ENCODE measurements at places on chromosomes 12 and 14.

GRCh38 chr14:93832081-93832480 is 43.8 kb upstream of the PRIMA1 start:
- DNase-seq = no peak

DNA sequence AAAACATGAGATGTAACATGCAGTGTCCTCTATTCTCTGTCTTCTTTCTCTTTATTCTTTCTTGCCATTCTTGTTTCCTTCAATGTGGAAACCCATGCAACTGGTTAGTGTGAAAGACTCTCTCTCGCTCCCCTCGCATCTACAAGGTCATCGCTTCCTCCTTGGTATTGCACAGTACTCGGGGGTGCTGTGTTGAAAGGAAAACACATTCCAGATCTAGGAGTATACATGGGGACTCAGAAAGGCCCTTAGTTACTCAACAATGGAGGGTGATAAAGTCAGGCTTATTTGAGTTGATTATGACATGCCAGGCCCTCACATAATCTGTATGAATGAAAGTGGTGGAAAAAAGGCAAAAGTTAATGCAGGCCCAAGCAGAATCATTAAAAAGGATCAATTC is 75.5 kb upstream of the OVCH1 start:
- DNase-seq = no peak

- peak; percentile 68 for DNase-seq
These were observed at the start of gene ATL1 for GRCh38 chr14:50559990-50560930. TSS of gene ATL1 (plus strand) at chr14:50560145. CDS start at chr14:50560266, 121 bp downstream.

- no peak for DNase-seq
These were observed 41.5 kb upstream of the FICD start for GRCh38 chr12:108473400-108474055.

DNA sequence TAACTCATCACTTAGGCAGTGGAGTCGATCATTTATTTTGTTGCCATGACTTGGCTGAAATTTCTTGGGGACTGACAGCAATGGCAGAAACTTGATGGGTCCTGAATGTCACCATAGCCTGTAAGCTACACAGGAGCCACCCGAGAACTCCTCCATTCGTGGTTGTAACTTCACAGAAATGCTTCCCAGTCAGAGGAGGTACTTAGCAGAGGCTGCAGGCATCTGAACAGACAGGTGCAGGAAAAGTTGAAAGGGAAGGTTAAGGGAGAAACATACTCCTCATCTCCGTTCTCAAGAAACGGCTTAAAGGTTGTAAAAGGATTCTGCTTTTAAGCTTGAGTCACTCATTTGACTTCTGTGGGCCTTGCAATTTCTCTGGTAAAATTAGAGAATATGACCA is 47.7 kb downstream of the ETV6 start:
- DNase-seq = no peak

GRCh38 chr12:59657266-59657665 is 61.4 kb downstream of the SLC16A7 start:
- DNase-seq = peak; percentile 55

DNA sequence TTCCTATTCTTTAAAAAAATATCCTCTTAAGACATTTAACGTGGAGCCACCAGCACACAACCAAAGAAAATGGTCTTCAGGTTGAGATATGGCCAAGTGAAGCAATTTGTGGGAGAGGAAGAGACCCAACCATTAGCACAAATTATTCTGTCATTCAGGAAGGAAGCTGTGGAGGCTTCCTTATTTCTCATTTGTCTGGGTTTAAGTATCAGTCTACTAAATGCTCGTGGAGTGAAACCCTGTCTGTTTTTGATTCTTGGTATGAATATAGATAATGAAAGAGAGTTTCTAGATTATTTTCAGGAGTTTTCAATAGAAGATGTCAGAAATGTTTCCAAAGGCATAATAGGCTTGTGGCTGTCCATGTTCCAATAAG is 125.1 kb downstream of the GPR65 start:
- no peak for DNase-seq

DNA sequence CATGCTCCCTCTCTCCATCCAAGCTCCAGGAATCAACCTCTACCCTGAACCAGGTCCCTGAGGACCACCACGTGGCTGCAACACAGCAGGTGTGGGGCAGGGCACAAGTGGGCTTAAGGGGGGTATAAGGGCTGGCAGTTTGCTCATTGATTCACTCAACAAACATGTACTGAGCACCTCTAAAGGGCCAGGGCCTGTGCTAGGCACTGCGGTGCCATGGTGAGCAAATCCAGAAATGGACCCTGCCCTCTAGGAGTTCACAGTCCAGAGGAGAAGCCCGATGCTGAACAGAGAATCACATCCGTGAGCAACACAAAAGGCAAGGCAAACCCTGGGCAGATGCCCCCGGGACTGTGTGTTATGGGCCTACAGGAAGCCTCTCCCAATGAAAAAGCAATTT is 6.5 kb upstream of the AQP2 start:
- no peak for DNase-seq

Data from fibroblast of upper back skin (primary cell).